ENCODE measurements at places on chromosomes 13 and 19.
A peak's percentile ranks its signal among the peaks of the same experiment; 100 is the strongest.

DNA sequence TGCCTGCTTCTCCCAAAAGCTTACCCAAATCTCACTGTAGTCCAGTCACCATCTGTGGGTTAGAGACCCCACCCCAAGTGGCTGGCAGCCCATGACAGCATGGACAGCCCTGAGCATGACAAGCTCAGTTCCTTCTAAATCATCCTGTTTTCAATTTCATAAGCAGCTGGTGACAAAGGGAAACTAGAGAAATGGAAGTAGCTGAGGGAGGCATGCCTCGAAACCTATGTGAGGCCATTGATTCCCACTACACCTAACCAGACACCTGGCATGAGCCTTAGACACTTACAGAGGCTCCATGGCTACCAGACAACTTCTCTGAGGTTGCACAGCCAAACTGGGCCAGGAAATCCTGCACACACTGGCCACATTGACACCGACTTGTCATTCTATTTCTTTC is 56.2 kb downstream of the ABCC4 start:
- DNase-seq = no peak

DNA sequence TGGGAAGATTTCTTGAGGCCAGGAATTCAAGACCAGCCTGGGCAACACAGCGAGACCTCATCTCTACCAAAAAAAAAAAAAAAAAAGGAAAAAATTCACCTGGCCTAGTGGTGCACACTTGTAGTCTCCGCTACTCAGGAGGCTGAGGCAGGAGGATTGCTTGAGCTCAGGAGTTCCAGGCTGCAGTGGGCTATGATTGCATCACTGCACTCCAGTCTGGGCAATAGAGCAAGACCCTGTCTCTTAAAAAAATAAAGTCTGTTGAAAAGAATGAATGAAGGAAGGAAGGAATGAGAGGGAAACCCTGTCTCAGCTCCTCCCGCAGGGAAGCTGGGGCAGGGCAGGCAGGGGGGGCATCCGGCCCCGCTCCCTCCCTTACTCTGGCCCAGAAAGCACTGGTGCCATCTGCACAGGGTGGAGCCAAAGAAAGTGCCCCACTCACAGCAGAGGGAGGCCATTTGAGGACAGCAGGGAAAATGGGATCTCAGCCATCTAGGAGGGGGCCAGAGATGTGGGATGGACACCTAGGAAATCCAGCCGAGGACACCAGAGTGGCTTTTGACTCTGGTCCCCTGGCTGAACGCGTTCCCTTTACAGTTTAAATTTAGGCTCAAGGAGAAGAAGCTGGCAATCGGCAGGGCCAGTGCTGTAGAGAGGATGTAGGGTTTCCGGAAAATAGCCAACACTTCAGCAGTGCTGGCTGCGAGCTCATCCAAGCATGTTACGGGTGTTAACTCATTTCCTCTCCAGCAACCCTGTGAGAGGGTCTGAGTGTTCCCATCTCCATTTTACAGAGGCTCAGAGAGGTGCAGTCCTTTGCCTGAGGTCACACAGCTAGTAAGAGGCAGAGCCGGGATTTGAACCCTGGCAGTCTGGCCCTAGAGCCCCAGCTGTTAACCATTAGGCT is 3.6 kb upstream of the HPN start:
- DNase-seq = no peak

DNA sequence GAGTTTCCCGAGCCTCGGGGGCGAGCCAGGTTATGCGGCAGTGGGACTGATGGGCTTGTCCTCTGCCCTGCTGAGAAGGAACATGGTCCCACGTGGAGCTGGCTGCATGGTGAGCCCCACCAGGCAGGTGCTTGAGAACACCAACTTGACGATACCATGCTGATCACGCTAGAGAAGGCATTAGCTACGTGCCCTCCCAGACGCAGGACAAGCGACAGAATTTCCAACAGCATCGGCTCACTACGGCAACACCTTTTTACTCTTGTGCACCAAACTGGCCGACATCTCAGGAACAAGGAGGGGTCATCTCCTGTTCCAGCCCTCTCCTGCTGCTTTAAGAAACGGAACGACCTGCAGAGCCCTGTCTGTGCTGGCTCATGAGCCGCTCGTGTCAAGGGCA is 8.3 kb downstream of the ZFR2 start:
- no peak for DNase-seq

DNA sequence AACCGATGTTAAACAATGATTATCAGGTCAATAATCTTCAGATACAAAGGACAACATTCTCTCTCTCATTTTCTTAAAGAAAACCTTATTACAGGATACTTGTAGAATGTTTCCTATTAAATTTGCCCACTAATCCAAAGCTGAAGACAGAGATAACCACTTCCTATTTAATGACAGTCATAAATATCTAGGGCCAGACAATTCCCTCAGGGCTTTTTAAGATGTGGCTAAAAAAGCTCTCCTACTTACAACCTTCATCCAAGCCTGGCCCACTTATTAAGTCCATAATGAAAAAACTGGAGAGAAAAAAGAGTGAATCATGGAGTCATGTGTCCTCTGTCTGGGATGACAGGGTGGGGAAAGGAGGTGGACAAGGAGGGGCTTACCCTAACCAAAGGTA is 235.9 kb downstream of the KLF12 start:
- no peak for DNase-seq

- no peak for DNase-seq
Observed at GRCh38 chr13:27283906-27284493, 13.4 kb downstream of the RASL11A start.

DNA sequence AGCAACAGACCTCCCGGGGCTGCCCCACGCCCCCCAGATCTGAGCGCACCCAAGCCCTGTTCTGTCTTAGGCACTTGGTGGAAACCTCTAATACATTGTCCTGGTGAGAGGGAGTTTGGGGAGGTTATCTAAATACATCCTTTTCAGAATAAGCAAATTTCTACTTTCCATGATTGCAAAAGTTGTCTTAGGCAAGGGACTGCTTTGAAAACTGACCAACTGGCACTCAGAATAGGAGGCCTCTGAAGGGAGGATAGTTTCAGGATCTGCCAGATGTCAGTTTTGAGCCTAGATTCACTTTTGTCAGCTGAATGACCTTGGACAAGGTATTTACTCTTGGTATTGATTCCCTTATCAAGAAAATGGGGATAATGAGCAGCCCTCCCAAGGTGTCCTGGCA is 11.8 kb downstream of the SERP2 start:
- no peak for DNase-seq

- no peak for DNase-seq
Observed at GRCh38 chr13:79482281-79482970, 1.5 kb downstream of the NDFIP2 start.

DNA sequence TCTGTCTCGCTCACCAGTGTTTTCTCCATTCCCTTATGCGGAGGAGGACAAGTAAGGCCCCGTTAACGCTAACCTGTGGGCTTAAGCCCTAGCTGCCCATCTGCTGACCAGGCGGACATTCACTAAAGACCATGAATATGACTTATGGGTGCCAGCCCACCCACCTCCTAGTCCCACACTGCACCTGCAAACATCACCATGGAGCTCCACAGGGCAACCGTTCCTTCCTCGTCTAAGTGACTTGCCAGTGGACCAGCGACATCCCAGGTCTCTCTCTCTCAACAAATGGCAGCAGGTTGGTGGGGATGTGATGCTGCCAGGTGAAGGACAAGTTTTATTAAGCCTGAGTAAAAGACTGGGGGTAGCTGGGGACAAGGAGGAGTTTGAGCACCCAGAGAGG is 55.2 kb downstream of the CCDC70 start:
- DNase-seq = no peak

DNA sequence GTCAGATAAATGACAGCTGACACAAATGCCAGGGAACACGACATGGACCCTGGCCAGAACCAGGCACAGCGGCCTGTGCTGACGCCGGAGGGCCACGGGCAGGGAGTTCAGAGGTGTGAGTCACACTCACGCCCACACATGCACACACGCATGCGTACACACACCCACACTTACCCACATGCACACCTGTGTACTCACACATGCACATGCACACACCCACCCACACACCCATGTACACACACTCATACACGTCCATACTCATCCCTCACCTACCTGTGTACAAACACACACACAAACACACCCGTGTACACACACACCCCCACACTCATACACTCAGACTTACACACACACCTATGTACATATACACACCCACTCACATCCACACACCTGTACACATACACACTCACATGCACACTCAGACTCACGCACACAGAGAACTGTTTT is 40.4 kb downstream of the MLLT1 start:
- DNase-seq = no peak

GRCh38 chr13:83895994-83896580 is 13.8 kb upstream of the SLITRK1 start:
- no peak for DNase-seq

DNA sequence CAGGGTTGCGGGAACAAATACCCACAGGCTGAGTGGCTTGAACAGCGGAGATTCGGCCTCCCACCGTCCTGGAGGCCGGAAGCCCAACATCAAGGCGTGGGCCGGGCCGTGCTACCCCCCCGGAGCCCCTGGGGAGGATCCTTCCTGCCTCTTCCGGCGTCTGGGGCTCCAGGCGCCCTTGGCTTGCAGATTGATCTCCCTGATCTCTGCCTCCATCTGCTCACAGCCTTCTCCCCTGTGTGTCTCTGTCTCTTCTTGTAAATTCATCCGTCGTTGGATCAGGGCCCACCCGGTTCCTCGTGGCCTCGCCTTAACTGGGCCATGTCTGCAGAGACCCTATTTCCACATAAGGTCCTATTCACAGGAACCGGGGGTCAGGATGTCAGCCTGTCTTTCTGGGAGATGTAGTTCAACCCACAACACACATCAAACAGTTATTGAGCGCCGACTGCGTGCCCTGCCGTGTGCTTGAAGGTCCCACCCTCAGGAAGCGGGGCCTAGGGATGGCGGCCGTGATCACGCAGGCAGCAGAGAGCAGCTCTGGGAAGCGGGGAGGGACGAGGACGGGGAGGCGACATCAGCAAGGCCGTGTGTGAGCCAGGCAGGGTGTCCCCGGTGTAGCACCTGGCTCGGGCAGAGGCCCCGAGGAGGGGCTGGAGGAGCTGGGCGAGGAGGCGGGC is 21.3 kb downstream of the HCN2 start:
- peak; percentile 56 for DNase-seq

GRCh38 chr19:48819366-48819816 is 8.6 kb upstream of the BCAT2 start:
- no peak for DNase-seq

DNA sequence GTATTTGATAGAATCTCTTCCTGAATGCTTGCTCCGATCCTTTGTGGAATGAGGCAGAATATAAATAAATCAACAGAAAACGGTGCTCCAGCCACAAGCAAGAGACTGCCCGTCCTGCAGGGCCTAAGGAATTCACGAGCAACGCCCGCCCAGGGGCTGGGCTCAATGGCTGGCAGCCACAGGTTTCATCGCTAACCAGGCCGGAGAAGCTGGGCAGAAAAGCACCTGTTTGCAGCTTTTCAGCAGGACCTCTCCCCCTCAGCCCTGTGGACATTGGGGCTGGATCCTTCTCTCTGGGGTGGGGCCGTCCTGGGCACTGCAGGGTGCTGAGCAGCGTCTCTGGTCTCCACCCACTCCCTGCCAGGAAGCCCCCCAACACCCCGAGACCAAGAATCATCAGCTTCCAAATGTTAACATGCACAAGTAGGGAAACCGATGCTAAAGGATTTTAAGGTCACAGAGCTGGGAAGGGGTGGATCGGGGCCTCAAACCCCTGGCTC is 102.5 kb downstream of the GADD45B start:
- DNase-seq = peak; percentile 34

DNA sequence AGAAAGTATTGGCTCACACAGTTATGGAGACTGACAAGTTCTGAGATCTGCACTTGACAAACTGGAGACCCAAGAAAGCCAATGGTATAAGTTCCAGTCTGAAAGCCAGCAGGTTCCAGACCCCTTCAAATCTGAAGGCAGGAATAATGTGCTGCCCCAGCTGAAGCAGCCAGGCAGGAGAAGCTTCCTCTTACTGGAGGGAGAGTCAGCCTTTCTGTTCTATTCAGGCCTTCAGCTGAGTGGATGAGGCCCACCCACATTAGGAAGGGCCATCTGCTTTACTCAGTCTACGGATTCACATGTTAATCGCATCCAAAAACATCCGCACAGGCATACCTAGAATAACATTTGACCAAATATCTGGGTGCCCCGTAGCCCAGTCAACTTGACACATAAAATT is 8.2 kb upstream of the VWA8 start:
- no peak for DNase-seq

- DNase-seq = no peak
Observed at GRCh38 chr13:58858870-58859371, 1227.4 kb downstream of the PCDH17 start.

DNA sequence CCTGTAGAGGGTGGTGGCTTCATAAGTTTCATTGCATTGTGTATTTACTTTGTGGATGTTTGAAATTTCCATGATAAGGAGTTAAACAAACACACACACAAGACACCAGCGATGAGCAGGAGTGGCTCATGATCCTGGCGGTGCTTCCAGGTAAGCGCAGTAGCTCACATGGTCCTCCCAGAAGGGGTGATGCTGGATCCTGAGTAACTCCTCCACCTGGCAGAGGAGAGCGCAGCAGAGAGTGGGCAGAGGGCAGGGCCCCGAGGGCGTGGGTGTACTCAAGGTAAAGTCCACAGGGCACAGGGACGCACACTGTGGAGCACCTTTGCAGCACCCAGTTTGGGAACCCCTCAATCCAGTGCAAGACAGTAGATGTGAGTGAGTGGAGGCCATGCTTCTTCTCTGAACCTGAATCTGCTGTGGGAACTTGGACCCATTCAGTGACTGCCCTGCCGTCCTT is 54.0 kb downstream of the RFX2 start:
- DNase-seq = no peak

- no peak for DNase-seq
Observed at GRCh38 chr19:45323671-45324081, 1.0 kb upstream of the CKM start.

- peak; percentile 87 for DNase-seq
Observed at GRCh38 chr19:15449620-15450527, at the start of gene WIZ. Gene WIZ (minus strand): TSS chr19:15449956. CDS start chr19:15448307, 1,649 bp downstream.

DNA sequence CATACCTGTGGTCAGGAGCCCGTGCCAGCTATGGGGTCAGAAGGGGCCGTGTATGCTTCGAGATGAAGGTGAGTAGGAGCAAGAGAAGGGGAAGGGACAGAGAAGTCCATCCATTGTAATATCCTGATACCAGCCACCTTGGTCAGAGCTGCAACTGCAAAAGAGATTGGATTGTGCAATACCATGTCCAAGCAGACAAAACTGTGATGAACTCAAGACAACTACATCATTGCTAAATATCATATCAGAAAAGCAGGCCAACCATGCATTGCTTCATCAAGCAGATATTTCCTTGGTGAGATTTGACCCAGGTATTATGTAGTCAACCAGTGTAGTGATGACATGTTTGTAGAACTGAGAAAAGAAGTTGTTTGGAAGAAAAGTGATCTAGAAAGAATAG is 12.1 kb downstream of the HNRNPUL1 start:
- DNase-seq = no peak
